Cerebellum (tissue), 4 donors: ENCODE measurements at places on chromosomes 11 and 22.

DNA sequence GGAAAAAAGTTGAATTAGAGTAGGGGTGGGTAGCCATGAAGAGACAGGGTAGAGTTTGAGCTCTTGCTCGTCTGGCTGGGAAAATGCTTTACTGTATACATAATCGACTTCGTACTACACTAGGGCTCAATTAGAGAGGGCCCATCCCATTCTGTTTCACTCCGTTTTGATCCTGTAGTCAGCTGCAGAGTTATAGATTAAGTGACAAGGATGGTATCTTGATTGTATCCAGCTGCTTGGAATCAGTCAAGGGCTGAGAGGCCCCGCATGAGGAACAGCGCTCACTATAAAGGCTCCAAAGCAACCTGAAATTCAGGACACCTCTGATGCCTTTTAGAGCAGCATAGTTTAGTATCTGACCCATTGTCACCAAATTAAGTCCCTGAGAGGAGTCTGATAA, 81.6 kb downstream of the ALX4 start:
- DNase-seq = no peak

DNA sequence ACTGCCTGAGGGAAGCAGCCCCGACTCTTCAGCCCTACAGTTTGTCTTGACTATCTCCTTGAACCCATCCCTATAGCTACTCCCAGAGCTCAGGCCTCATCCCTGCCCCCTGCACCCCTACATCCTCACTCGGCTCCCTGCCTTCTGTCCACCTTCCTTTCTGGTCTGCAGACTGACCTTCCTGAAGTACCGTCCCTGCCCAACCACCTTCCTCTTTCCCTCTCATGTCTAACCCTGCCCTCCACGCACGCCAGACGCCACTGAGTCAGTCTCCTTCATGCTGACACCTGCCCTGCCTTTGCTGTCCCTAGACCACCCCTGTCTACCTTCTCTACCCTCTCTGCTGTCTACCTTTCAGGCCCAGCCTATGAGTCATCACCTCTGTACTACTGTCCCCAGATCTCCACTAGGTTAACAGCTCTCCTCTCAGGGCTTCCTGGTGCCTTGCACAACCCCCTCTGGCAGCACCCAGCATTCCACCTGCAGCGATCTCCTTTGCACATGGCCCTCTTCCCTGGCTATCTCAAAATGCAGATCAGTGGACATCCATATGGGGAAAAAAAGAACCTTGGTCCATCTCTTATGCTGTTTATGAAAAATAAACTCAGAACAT, 8.9 kb downstream of the KCTD21 start:
- no peak for DNase-seq

DNA sequence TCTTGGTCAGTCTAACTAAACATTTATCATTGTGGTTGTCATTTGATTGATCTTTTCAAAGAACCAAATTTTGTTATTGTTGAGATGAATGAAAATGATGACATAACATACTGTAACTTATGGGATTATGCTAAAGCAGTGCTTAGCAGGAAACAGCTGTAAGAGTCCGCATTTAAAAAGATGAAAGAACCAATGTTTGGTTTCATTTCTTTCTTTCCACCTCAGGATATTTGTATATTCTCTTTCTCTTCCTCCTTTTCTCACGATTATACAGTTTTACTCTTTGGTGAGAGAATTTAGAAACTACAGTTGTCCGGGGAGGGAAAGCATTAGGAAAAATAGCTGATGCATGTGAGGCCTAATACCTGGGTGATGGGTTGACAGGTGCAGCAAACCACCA, 23.1 kb downstream of the PIH1D2 start:
- DNase-seq = no peak

DNA sequence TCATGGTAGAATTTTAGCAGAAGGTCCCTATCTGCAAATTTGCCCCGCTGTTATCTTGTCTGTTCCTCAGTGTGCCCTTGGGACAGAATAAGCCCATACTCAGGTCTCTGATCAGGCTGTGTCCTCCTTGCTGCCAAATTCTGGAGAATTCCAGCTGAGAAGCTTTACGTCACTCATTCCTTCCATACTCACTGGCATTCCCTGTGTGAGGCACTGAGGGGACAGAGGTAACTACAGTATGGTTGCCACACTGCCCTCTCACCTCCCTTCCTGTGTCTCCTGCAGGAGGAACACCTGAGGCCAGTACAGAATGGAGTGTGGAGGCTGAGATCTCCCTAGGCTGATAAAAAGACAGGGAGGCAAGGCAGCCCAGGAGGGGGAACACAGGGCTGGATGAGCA, 31.5 kb downstream of the SHISA8 start:
- peak; percentile 55 for DNase-seq

DNA sequence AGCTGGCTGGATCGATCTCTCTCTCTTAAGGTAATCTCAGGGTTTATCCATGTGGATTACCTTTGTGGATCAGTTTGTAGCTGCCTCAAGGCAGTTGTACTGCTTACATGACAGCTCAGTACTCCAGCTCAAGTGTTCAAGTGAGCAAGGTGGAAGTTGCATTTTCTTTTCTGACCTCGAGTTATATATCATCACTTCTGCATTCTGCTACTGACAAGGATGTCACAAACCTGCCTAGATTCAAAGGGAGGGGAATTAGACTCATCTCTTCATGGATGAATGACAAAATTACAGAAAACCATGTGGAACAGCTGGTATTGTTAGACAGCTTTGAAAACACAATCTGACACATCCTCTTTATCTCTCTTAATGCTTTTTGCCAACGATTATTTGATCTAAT, 6.1 kb upstream of the TCN2 start:
- DNase-seq = no peak

DNA sequence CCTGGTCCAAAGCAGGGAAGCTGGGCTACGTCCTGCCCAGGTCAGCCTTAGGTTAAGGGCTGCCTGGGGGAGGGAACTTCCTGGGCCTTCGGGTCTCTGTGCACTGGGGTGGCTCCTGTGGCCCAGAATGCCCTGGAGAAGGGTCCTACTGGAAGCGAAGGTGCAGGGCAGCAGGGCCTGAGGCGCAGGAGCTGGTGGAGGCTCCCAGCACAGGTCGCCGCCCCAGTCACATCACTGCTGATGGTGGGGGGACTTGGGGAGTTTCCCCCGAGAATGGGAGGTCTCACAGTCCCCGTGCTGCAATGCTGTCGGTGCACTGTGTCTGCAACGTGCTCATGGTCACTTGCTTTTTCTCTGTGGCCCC, 815 bp upstream of the SMIM38 start:
- no peak for DNase-seq
